NCI-H2171 treated with DMSO at 0.1 percent for 48 hours (cell line): ENCODE measurements at places on chromosomes 6 and 20.

DNA sequence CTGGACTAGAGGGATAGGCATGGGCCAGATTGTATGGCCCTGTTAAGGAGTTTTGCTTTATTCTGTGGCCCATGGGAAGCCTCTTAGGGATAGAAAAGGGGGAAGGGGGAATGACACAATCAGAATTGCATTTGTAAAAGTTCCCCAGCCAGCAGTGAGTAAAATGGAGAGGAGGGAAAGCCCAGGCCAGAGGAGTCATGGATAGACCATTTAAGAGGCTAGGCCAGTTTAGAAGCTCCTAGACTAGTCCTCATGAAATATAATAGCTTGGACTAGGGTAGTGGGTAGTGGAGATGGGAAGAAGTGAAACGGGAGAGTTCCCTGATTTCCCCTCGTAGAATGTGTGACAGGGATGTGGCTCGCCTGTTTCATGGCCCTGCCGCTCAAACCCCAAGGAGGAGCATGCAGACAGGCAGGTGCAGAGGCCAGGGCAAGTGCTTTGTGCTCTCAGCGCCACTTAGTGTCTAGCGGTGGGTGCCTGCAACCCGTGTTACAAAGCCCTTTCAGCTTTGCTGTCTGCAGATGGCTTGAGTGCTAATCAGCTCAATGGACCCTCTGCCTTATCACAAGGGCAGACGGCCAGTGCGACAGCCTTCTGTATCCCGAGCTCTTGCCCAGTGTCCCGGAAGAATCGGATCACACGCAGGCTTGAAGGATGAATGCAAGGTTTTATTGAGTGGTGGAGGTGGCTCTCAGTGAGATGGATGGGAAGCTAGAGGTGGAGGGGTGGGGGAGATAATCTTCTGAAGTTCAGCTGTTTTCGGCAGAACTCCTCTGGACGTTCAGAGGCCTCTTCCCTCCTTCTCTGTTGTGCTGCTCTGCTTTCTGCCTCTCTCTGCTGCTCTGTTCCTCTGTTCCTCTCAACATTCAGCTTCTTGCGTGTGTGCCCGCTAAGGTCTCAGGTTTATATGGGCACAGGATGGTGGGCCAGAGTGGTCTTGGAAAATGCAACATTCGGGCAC lies 141.1 kb downstream of the CEP57L1 start:
- no peak for DNase-seq

GRCh38 chr20:54107600-54108325 lies 37.4 kb upstream of the BCAS1 start:
- no peak for DNase-seq

GRCh38 chr20:46703435-46703834 lies 6.0 kb upstream of the SLC2A10 start:
- DNase-seq: no peak

DNA sequence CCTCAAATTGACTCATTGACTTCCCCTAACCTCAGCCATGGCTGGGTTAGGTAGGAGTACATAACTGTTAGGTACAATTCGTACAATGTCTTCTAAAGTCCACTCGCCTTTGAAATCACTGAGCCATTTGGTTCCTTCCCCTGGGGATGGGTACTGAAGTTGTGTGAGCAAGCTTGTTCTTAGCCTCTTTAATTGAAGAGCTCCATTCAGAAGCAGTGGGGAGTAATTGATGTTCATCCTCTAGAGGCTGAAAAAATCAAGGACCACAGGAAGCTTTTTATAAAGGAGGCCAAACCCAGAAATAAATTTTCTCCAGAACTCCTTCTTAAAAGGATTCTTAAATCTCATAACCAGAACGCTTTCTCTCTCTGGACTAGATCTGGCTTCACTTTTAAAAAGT lies 60.6 kb downstream of the ANKS1A start:
- peak; percentile 7 for DNase-seq

DNA sequence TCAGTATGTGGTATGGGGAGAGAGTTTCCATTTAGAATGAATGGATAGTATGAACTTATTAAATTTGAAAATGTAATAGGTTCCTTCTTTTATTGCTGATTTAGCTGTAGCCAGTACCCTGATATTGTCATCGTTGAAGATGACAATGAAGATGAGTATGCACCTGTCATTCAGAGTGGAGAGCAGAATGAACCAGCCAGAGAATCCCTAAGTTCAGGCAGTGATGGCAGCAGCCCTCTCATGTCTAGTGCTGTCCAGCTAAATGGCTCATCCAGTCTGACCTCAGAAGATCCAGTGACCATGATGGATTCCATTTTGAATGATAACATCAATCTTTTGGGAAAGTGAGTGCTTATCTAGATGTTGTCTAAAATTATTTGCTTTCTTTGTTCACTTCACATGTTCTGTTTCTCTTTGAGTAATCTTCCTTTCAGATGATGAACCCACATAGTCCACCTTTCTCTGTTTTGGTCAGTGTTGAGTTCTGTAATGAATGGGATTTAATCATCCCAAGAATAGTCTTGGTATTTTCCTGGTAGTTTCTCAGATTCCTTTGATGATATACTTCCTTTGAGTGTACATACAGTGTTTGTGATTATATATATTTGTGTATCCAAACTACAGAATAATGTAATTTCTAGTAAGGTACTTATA lies 23.3 kb downstream of the HSF2 start:
- no peak for DNase-seq

DNA sequence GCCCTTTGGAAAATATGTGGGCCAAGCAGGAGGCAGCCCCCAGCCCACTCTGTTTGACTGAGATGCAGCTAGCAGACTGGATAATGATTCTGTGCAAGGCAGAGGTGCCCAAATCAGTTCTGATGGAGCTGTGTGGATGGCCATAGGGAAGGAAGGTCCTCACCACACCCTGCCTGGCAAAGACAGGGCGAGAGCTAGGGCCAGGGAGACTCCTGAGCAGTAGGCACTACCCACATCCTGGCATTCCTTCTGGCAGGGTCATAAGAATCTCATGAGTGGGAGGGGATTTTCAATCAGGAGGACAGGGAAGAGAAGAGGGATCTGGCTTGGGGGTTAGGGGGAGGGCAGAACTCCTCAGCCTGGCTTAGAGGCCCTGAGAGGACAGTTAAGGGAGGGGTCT lies 18.6 kb upstream of the TREM2 start:
- no peak for DNase-seq

DNA sequence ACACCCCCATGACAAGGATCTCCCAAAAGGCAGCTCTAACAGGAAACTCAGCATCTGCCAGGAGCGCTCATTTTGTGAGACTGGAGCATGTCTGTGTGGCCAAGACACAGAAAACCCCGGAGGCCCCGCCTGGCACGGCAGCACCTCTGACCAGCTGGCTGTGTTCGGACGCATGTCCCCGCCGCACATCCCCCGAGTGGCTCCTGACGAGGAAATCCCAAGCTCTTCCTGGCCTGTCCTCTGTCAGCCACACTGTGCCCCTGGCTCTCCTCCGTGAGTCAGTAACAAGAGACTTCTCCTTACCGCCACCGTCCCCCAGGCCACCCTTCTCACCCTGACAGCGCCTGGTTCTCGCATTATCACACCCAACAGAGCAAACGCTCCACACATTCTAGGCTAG lies 14.4 kb downstream of the SLC2A4RG start:
- DNase-seq: no peak
